ENCODE measurements at places on chromosomes 5 and 9.

GRCh38 chr9:125987420-125987819 is 240.2 kb downstream of the PBX3 start:
- no peak overlapping the region for H3K27ac ChIP-seq
- no peaks in the 10 kb centered on the region for H3K4me1 ChIP-seq
- H3K36me3 ChIP-seq, result no peaks in the 10 kb centered on the region
- H3K27me3 ChIP-seq, result no peaks in the 10 kb centered on the region
- no peak for DNase-seq

- no peaks in the 10 kb centered on the region for H3K36me3 ChIP-seq
- no peak overlapping the region for H3K4me3 ChIP-seq
- DNase-seq, result no peak
- H3K4me1 ChIP-seq, result peaks cover 22% of the 10 kb centered on the region
- H3K27ac ChIP-seq, result peak overlapping the region; percentile 75
- H3K27me3 ChIP-seq, result no peaks in the 10 kb centered on the region
Observed at GRCh38 chr5:150601491-150602345, 38.7 kb upstream of the SYNPO start.

DNA sequence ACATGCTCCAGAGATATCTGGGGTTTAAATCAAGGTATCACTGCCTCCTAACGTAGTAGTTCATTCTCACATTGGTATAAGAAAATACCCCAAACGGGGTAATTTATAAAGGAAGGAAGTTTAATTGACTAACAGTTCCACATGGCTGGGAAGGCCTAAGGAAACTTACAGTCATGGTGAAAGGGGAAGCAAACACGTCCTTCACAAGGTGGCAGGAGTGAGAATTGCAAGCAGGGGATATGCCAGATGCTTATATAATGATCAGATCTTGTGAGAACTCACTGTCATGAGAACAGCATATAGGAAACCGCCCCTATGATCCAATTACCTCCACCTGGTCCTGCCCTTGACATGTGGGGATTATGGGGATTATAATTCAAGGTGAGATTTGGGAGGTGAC is 1280.2 kb upstream of the C9orf72 start:
- no peaks in the 10 kb centered on the region for H3K27me3 ChIP-seq
- no peaks in the 10 kb centered on the region for H3K4me1 ChIP-seq
- no peak for DNase-seq
- H3K36me3 ChIP-seq, result no peaks in the 10 kb centered on the region

DNA sequence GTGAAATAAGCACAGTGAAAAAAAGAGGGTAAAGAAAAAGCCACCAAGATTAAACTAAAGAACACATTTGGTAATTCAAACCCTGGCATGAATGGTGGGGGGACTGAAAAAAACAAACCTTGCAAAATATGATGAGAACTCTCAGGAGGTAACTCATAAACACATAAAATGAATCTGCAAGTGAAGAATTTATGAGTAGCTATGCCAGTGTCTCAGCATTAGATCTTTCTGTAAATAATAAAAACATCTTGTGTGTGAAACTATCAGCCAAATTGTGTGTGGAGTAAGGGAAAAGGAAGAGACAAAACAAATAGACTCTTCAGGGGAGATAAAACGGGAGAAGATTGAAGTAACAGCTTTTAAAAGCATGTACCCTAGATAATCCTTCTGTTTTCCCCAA is 129.6 kb upstream of the SPEF2 start:
- H3K36me3 ChIP-seq, result 0 out of 2 replicates have a peak, but pooled peaks cover 4% of the 10 kb centered on the region
- H3K27me3 ChIP-seq, result peaks cover 15% of the 10 kb centered on the region
- H3K4me3 ChIP-seq, result no peak overlapping the region
- H3K4me1 ChIP-seq, result no peaks in the 10 kb centered on the region

DNA sequence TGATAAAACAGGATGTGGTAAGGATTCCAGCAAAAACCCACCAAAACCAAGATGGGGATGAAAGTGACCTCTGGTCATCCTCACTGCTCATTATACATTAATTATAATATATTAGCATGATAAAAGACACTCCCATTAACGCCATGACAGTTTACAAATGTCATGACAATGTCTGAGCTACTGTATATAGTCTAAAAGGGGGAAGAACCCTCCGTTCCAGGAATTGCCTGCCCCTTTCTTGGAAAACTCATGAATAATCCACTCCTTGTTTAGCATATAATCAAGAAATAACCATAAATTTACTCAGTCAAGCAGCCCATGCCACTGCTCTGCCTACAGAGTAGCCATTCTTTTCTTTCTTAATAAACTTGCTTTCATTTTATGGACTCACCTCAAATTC is 96.4 kb upstream of the VLDLR start:
- no peak overlapping the region for H3K4me3 ChIP-seq
- no peak overlapping the region for H3K27ac ChIP-seq
- H3K36me3 ChIP-seq, result no peaks in the 10 kb centered on the region
- no peaks in the 10 kb centered on the region for H3K27me3 ChIP-seq

DNA sequence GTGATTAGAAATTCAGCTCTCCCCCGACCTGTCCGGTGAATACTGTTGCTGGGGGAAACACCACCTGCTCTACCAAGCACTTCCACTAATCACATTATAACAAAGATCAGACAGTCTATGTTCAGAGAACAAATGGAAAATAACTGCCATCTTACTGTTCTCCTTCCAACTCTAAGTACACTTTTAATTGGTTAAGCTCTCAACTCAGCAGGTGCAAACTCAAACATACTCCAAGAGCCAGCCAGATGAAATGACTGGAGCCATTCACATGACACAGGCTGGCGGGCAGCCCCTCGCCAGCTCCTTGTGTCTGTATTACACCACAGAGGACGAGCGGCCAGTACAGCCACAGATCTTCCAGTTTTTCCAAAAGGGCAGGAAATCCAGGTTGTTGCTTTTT is 16.1 kb downstream of the LIFR start:
- H3K27ac ChIP-seq, result no peak overlapping the region
- no peaks in the 10 kb centered on the region for H3K27me3 ChIP-seq

DNA sequence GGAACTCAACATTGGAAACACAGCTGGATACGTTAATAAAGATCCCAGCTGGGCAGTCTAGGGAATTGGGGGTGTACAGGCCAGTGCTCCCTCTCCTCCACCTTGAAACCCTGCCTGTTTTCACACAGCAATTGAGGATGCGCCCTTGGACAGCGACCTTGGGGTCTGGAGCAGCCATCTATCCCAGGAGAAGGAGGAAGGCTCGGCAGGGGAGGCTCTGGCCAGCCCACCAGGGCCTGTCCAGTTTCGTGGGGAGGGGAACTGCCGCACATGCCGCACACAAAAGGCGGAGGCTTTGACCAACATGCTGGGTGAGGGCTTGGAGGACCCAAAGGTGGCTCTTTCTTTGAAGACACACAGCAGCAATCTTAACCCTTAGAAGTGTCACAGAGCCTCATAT is 1.4 kb downstream of the COL23A1 start:
- peaks cover 9% of the 10 kb centered on the region for H3K4me1 ChIP-seq
- H3K4me3 ChIP-seq, result no peak overlapping the region
- H3K36me3 ChIP-seq, result no peaks in the 10 kb centered on the region
- H3K27ac ChIP-seq, result no peak overlapping the region
- no peak for DNase-seq

DNA sequence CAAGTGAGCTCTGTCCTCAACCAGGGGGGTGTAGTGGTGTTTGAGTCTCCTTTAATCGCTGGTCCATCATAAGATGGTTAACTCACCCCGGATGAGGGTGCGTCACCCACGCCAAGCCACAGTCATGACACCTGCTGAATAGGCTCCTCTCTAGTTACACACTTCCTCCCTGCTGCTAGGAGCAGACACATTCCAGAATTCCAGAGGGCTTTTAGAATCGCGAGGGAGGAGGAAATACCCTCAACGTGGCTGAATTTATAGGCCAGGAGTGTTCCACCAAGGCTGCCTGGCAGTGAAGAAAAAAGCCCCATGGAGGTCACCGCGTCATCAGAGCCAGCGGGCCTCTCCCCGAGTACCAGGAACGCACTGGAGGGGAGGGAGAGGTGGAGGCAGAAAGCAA is 5.1 kb downstream of the GLRX start:
- H3K36me3 ChIP-seq, result peaks cover 13% of the 10 kb centered on the region
- no peaks in the 10 kb centered on the region for H3K27me3 ChIP-seq
- peaks cover 12% of the 10 kb centered on the region for H3K4me1 ChIP-seq
- H3K4me3 ChIP-seq, result no peak overlapping the region

DNA sequence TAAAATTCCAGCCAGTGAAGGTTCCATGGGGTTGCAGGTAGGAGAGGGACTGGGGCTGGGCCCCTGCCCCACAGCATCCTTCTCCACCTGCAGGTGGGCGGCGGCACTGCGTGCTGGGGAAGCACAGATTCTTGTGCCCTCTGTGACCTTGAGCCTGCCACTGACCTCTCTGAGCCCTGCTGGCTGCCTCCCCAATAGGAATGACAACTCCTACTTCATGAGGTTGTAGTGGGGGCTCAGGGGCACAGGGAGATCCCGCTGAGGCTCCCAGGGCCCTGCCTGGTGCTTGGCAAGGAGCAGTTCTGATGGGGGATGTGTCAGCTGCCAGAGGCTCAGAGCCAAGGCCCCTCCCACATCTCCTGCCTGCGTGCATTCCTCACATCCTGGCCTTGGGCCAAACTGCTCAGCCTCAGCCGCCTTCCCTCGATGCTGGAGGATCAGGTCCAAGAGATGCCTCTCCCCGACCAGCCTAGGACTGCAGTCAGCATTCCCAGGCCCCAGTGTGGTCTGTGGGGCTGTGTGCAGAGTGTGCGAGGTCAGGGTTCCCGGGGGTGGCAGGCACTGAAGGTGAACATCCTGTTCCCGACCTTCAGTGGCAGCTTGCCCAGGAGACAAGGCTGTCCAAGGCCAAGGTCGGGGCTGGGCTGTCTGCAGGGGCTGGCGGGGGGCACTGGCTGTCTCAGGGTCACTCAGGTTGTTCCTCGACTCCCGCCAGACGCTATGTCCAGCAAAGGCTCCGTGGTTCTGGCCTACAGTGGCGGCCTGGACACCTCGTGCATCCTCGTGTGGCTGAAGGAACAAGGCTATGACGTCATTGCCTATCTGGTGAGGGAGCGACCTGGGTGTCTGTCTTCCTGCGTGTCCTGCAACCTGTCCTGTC is 7.0 kb downstream of the ASS1 start:
- H3K36me3 ChIP-seq, result no peaks in the 10 kb centered on the region
- no peak overlapping the region for H3K4me3 ChIP-seq
- no peaks in the 10 kb centered on the region for H3K27me3 ChIP-seq
- H3K4me1 ChIP-seq, result peaks cover 22% of the 10 kb centered on the region
- peak; percentile 95 for DNase-seq
- peak overlapping the region; percentile 14 for H3K27ac ChIP-seq

DNA sequence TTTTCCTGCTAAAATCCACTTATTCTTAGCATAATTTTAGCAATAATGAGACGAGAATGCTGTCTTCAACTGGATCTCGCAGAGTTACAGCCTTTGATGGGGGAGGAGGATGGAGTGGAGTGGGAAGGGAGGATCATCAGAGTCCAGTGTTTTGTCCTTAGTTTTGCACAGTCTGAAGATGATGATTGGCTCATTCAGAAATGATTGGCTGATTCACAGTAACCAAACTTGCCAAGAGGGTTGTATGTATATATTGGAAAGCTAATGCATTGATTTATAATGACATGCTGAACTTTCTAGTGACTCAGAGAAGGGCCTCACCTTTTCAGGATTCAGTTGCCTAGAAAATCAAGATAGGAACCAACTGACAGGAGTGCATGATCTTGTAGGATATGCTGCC is 448.0 kb downstream of the CCDC171 start:
- H3K4me1 ChIP-seq, result peaks cover 25% of the 10 kb centered on the region
- no peak overlapping the region for H3K4me3 ChIP-seq
- no peak for DNase-seq
- H3K36me3 ChIP-seq, result no peaks in the 10 kb centered on the region
- no peaks in the 10 kb centered on the region for H3K27me3 ChIP-seq
- peak overlapping the region; percentile 60 for H3K27ac ChIP-seq

DNA sequence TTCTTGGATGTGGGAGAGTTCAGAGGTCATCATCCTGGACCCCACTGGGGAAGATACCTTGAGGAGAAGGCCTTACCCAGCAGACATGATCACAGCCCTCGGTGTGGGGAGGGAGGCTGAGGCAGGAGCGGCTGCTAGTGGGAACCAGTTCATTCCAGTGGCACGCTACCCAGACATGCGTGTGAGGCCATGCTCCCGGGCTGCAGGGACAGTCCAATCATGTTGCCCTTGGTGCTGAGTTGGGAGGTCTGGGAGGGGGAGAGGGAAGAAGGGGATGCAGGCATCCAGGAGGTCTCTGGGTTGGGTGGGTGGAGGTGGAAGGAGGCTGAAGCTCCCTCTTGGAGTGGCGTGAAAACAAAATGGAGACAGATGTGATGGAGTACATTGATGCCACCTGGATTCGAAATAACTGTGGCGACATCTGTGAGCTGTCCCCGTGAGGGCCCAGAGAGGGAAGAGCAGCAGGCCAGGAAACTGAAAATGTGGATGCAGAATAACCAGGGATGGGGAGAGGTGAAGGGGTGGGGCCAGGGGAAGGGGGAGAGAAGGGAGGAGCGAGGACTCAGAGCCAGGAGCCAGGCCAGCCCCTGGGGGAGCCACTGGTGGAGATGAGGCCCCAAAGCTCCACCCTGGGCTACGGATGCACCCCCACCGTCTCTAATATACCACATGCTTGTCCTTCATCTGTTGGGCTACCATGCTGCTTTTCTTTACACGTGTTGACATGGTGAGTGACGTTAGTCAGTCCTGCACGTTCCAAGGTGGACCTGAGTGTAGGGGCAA is 16.2 kb downstream of the NDUFS6 start:
- H3K4me3 ChIP-seq, result no peak overlapping the region
- no peak for DNase-seq
- peaks cover 93% of the 10 kb centered on the region for H3K36me3 ChIP-seq
- H3K27me3 ChIP-seq, result no peaks in the 10 kb centered on the region
- no peak overlapping the region for H3K27ac ChIP-seq

DNA sequence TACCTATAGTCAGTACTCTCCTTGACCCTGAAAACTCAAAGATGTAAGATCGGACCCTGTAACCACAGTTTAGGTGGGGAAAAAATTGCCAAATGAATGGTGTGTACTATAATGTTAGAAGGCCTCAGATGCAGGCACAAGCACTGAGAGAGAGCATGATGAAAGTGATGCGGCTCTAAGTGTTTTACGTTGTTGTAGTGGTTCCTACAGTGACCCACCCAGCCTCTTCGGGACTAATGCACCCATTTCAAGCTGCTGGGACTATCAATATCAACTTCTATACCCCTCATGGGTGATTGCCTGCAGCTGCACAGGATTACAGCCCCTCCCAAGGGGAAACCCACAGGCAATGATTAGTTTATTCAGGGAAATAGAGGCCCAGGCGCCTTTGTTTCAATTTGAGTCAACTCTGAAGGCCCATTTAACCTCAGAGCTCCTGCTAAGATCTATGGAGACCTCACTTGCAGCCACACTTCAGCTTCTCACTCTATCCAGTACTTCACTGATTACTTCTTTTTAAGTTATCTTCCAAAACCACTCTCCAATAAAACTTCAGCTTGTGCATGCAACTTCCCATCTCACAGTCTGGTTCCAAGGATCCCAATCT is 340.7 kb downstream of the NR2F1-AS1 start:
- H3K4me3 ChIP-seq, result no peak overlapping the region
- H3K27ac ChIP-seq, result no peak overlapping the region
- no peak for DNase-seq

DNA sequence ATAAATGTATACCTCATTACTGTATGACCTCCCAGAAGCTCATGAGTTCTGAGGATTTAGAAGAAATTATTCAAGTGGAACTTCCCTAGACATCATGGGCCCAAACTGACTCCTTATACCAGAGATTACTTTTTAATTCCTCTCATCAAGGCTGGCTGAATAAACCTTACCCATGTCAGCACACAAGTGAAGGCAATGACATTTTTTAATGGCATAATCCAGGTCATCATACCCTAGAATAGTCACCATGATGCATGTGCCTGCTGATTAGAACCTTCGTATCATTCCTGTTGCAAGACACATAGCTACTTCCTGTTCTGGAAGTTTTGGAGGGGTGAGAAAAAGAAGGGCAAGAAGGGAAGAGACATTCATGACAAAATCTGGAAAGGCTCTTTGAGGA is 49.8 kb upstream of the IFNK start:
- H3K4me1 ChIP-seq, result peaks cover 18% of the 10 kb centered on the region
- DNase-seq, result no peak
- peak overlapping the region; percentile 33 for H3K27ac ChIP-seq
- H3K27me3 ChIP-seq, result no peaks in the 10 kb centered on the region
